A549 (cell line): ENCODE measurements at places on chromosomes 4 and X. TPM values are rescaled to one million over a fixed set of nuclear protein-coding genes. Genes with fewer than 3 reads are reported as not detected.

GRCh38 chrX:10050481-10050880 is 83.3 kb downstream of the CLDN34 start:
- no peak for DNase-seq

- no peak for DNase-seq
These were observed 144.0 kb downstream of the ADAM29 start for GRCh38 chr4:175062183-175062592.

GRCh38 chr4:10983268-10983667 is 298.7 kb upstream of the CLNK start:
- DNase-seq = no peak

DNA sequence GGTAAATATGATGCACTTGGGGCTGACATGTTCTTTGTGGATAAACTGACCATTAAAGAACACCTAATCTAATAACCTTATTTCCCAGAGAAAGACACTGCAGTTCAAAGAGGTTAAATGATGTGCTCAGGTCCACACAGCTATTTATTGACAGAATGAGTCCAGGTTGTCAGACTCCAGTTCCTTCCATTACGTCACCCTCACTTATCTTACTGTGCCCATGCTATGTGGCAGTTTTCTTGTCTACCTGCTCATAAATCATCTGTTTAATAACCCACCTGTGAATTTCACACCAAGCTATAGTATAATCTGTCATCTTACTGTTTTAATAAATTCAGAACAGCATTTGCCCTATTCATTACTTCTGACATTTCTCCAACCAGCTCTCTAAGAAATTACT is 36.7 kb downstream of the QRFPR start:
- DNase-seq = no peak

The RPS6KA6 gene
- 4.3 to 5.1 TPM (median 4.6 TPM) in 3 replicates for polyA plus RNA-seq

- no peak for DNase-seq
These were observed 182.6 kb downstream of the GABRB1 start for GRCh38 chr4:47213971-47214370.

- no peak for DNase-seq
These were observed 24.4 kb downstream of the TRIM2 start for GRCh38 chr4:153228512-153229140.
